ENCODE measurements at places on chromosomes 5 and 9.

- DNase-seq: no peak
Observed at GRCh38 chr9:95971815-95972214, 96.3 kb downstream of the ERCC6L2 start.

DNA sequence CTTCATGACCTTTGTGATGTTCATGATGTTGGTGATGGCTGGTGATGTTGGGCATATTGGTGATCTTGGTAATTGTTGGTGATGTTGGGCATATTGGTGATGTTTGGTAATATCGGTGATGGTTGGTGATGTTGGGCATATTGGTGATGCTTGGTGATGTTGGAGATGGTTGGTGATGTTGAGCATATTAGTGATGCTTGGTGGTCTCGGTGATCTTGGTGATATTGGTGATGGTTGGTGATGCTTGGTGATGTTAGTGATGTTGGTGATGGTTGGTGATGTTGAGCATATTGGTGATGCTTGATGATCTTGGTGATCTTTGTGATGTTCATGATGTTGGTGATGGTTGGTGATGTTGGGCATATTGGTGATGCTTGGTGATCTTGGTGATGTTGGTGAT is 73.8 kb downstream of the IRX2 start:
- no peak for DNase-seq

DNA sequence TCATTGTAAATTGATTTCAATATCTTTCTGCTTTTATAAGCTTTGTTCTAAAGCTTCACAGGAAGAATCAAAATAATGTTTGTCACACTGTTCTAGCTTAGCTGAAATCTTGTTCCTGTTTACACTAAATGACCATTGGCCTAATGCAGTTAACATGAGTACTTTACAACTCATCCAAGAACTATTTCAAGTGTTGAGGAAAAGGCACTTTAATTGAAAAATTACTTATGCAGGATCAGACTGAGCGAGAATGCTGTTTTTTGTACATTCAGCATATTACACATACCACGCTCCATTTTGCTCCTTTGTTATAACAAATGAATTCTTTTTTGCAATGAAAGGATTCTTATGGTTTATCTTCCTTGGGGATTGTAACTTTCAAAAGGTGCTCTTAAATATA is 22.4 kb upstream of the SMIM15 start:
- DNase-seq: no peak

- DNase-seq: no peak
Observed at GRCh38 chr5:116442095-116442534, 132.5 kb downstream of the SEMA6A start.

DNA sequence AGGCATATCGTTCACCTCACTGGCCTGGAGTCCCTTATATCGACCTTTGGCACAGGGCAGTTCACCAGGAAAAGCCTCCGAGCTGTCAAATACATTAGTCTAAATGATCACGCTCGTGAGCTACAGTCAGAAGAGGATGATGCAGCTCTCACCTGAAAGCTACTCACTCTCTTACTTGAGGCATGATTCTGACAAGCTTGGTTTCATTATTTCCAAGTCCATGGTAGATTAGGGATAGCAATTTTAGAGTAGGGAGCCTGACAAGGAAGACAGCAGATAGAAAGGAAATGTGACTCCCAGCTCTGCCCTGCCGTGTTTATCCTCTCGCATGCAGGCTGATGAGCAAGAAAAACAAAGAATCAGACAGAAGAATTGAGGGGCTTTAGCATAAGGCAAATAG is 98.0 kb upstream of the MAP1B start:
- DNase-seq: no peak

DNA sequence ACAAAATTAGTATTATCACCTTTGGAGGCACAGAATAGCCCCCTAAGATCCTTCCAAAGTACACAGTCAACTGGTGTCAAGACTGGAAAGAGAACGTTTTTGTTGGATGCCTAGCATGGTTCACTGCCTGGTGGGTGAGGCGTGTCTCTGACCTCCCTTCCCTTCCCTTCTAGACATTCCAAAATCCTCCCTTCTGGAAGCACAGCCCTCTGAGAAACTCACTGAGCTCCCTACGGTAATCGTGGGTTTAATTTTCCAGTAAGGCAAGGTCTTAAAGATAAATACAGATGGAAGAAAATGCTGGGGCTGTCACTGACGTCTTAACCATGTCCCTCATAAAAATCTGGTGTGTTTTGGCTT is 138.8 kb downstream of the LIFR start:
- DNase-seq: no peak

GRCh38 chr9:94773655-94774054 is 47.2 kb downstream of the AOPEP start:
- no peak for DNase-seq

DNA sequence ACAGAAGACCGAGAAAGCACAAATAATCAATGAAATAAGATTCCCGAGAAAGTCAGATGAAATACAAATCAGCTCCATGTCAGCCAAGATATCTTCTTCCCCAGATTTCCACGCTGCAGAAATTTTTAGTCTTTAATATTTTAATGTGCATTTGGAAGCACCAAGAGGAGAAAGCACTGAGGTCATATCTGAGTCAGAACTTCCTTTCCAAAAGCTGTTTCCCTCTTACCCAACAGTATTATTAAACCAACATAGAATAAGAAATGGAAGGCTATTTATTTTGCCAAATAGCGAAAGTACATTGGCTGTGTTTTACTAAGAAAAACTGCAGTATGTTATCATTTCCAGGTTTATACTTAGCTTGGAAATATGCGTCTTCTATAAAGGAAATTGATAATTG is 772.1 kb upstream of the CDH9 start:
- DNase-seq: no peak

DNA sequence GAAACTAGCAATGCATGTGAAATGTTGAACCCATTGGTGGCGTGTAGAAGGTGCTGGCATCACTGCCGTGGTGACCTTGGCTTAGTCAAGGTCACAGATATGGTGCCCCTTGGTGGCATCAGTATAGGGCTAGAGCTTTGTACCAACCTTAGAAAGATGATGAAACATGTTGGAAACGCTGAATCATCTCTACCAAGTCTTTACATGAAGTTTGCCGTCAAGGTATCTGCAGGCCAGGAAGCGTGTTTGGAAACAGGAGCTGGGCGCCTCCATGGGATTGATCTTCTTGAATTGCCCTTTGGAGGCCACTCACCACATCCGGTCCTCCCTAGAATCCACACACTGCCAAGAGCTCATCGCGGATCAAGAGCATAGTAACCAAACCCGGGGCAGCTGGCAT is 16.9 kb upstream of the BOD1 start:
- DNase-seq: no peak

Measured in activated naive CD8-positive, alpha-beta T cell treated with anti-CD3 and anti-CD28 coated beads, Interleukin-2, amount 50 U/mL, for 24 hours (primary cell).